COLO829 (cell line): ENCODE measurements at places on chromosomes 13 and 19.
A peak's percentile ranks its signal among the peaks of the same experiment; 100 is the strongest.

DNA sequence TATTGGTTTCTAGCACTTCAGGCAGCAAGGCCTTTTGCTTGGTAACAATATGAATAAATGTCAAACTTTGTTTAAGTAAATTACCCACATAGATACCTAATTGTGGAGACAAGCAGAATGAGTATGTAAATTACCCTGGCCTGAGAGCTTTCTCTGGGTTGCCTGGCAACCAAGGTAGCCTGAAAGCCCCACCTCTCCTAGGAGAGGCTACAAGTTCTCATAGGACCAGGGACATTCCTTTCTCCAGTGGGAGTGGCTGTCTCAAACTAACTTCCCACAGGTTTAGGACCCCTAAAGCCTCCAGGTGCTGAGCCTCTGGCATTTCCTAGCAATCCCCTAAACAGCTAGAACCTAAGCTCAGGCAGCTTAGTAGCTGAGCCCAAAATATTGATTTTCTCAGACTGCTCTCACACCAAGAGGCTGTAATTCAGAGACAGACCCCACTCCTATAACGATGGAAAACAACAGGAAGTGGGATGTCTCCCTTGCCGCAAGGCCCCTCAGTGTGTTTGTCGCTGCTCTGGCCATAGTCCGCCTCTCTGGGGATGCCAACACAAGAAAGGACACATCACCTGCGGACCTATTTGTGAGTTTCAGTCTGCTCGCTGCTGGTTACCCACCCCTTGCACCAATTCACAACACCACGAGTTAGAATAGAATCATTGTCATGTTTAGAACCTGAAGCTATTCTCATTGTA, 207.3 kb downstream of the DLEU7 start:
- DNase-seq, result no peak

GRCh38 chr13:73870036-73870741, 264.0 kb downstream of the KLF12 start:
- no peak for DNase-seq

DNA sequence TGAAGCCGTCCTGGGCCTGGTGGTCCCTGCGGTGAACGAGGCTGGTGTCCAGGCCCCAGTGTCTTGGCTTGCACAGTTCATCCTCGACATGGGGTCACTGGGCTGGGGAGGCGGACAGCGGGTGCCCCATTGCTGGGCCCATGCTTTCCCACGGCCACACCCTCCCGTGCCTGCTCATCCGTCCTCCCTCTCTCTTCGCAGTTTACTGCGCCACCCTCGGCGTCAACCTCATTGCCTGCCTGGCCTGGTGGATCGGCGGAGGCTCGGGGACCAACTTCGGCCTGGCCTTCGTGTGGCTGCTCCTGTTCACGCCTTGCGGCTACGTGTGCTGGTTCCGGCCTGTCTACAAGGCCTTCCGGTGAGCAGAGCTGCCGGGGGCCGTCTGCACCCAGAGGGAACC, 12.7 kb downstream of the ADAT3 start:
- DNase-seq, result no peak

DNA sequence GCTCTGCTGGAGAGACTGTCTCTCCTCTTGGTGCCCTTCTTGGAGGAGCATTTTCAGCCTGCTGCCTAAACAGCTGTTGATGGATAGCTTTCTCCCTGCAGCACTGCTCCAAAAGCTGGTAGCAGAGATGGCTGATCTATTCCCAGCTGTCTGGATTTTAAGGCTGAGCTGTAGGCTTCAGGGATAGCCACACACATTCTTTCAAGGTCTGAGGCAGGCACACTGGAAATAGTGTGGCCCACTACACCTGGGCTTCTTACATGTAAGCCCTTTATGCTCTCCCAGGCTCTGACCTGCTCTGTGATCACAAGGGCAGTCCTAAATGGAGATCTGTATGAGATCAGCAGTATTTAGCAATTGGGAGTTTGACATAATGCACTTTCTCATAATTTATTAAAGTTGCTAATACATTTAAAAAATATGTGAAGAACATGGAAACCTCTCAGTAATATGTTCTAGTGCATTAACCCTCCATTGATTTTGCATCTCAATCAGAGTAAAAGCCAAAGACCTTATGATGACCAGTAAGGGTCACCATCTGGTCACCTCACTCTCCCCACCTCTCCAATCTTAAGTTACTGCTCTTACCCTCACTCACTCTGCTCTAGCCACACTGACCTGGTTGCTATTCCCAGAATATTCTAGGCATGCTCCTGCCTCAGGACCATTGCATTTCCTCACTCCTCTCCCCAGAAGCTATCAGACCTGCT, 91.6 kb downstream of the MBNL2 start:
- DNase-seq, result no peak

- DNase-seq, result no peak
Measured at GRCh38 chr13:98722958-98723357, 29.5 kb downstream of the SLC15A1 start.

- DNase-seq, result no peak
Measured at GRCh38 chr19:39427707-39428106, 8.0 kb downstream of the RPS16 start.

DNA sequence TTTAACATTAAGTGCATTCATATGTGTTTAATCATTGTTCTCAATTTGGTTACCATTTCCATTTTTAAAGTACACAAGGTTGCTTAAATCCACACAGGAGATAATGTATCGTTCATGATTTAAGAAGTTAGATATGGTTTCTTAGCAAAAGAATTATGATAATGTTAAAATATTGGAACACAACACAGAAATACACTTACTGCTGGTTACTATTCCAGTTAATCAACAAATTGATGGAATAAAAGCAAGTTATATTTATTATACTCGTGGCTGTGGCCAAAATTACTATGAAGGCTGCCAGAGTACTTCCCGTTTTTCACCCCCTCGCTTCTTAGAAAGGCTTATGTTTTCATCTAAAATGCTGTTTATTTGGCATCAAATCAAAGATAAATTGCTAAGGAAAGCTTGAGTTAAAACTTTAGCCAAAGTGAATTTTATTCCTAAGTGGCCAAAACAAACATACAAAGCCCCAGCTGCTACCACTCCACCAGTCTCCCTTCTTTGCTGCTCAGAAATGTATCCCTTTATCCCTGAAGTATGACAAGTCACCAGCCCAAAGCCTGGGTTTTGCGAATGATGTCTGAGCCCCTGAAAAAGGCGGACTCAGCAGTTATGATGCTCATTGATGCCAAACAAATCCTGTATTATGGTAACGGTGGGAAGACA, 27.7 kb downstream of the LCP1 start:
- no peak for DNase-seq

- DNase-seq, result no peak
Measured at GRCh38 chr13:39363382-39363772, 239.6 kb downstream of the LHFPL6 start.

DNA sequence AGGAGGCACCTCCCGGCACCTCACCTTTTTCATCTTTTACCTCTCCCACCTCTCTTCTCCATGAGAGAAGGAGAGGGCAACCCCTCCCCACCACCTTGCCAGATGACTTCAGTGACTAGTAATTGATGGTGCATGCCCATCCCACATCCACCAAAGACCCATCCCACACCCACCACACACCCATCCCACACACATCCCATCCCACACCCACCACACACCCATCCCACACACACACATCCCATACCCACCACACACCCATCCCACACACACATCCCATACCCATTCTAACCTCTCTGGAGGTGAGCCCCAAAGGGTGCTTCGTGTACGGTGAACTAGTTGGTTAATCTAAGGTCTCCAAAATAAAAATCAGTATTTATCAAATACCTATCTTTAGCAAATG, 44.7 kb downstream of the STK24 start:
- no peak for DNase-seq

DNA sequence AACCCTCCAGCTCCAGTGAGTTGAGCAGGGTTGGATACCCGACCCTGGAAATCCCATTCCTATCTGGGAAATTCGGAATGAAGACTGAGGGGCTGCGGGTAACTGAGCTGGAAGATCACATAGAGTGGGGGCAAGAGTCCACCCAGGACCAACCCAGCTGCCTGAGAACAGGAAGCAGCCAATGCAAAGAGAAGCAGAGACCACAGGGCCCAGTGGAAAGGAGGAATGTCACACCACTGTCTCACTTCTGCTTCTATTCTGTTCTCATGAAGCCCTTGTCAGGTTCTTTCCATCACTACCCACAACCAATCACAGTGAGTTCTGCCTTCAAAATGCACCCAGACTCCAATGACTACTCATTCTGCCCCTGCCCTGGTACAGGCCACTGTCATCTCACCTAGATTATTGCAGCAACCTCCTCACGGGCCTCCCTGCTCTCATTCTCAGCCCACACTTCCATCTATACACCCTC, 15.3 kb downstream of the DYRK1B start:
- no peak for DNase-seq

DNA sequence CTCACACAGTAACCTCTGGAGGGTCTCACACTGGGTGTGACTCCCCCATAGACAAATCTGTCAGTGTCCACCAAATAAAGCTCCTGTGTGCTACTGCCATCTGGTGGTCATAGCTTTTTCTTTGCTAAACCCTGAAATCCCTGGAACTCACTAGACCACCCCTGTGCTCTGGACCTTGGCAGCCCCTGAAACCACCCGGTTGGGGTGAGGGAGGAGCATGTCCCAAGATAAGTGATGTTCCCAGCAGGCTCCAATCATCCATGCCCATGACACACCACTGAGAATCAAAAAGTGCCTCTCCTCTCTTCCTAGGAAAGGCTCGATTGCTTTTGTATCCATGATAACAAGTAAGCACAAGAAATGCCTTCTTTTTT, 6.5 kb upstream of the HSD17B14 start:
- DNase-seq, result no peak

- no peak for DNase-seq
Measured at GRCh38 chr13:112850273-112850672, 118.7 kb upstream of the MCF2L start.

DNA sequence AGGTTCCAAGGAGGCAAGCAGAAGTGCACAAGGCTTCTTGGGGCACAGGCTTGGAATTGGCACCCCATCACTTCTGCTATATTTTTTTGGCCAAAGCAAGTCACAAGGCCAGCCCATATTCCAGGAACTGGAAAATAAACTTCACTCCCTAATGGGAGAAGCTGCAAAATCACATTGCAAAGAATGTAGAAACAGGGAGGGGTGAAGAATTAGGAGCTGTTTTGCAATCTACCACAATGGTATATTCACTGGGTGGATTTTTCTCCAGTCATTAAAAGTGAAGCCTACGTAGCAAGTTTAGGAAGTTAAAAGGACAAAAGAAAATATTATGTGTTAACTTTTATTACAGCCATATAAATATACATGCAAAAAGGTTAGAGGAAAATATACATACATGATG, 464.8 kb downstream of the COG6 start:
- DNase-seq, result no peak

- DNase-seq, result peak; percentile 81
Measured at GRCh38 chr19:18349524-18350128, 9.2 kb downstream of the PGPEP1 start.

DNA sequence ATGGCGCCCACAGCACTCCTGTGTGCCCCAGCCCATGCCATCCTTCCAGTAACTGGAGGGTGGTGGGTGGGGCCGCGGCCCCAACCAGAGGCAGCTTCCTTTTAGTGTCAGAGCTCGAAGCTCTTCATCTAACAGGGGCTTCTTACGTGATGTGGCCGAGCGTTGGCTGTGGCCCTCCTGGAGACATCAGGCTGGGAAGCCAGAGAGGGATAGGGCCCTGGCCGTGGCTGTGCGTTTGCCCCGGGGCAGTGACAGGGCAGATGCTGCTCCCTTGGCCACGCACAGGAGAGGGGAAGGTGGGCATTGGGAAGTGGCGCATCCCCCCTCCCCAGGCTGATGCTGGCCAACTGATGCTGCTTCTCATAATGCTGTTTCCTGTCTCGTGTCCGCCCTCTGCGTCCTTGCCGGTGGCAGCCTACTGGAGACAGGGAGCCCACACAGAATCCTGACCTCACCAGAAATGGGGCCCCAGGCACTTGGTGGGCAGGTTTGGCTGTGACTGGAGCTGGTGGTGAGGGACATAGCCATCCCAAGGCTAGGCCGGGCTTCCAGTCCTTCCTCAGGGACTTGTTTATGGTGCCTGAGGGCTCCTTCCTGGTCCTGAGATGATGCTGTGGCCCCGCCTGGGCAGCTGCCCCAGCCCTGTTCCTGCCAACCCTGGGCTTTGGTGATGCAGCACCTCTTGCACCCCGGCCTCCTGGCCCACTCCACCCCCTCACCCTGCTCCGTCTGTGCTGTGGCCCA, 34.3 kb downstream of the ATP4B start:
- peak; percentile 3 for DNase-seq

DNA sequence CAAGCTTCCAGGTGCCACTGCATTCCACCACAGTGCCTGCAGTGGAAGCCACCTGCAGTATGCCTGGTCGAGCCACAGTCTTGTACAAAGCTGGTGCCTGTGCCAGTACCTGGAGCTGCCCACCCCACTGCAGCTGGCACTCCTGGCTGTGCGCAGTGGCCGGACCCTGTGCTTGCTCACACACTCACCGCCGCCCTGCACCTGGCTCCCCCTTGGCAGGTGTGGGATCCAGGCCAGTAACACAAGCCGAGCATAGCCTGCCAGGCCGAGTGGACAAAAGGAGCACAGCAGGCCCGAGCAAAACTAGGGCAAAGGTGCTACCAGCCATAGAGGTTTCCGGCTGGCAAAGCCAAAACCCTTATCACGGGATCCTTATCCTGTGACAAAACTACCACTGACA, 18.5 kb downstream of the UGGT2 start:
- no peak for DNase-seq

GRCh38 chr19:42174958-42175734, 42.3 kb downstream of the DEDD2 start:
- DNase-seq, result no peak

- no peak for DNase-seq
Measured at GRCh38 chr13:111912453-111912866, 154.5 kb upstream of the SOX1 start.

DNA sequence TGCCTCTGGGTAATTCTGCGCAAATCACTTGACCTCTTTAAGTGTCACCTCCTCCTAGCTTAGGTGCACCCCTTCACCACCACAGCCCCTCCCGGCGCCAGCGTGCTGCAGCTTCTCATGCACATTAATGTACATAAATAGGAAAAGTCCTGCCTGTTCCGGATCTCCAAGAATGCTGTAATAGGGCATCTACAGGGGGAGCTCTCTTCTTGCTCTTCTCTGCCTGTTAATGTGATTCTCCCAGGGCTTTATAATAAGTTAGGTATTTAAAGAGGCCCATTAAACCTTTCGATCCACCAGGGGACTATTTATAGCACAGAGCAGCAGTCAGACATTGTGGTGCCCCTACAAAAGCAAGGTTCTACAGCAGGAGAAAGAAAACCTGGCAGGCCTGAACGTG, 35.3 kb downstream of the SOX1 start:
- DNase-seq, result peak; percentile 8

GRCh38 chr19:46079576-46079975, 38.8 kb upstream of the IGFL4 start:
- DNase-seq, result no peak

- DNase-seq, result no peak
Measured at GRCh38 chr19:52658595-52658994, 20.4 kb upstream of the ZNF83 start.

GRCh38 chr13:99435998-99436397, 65.3 kb upstream of the TM9SF2 start:
- no peak for DNase-seq

GRCh38 chr13:67036699-67037457, 193.3 kb downstream of the PCDH9 start:
- no peak for DNase-seq

GRCh38 chr19:5031231-5032100, 62.6 kb downstream of the KDM4B start:
- DNase-seq, result peak; percentile 70
